ENCODE measurements at places on chromosomes 16 and 17. TPM values are rescaled to one million over a fixed set of nuclear protein-coding genes. Genes with fewer than 3 reads are reported as not detected.

GRCh38 chr16:67336648-67337047 is 10.0 kb downstream of the LRRC36 start:
- DNase-seq: no peak

DNA sequence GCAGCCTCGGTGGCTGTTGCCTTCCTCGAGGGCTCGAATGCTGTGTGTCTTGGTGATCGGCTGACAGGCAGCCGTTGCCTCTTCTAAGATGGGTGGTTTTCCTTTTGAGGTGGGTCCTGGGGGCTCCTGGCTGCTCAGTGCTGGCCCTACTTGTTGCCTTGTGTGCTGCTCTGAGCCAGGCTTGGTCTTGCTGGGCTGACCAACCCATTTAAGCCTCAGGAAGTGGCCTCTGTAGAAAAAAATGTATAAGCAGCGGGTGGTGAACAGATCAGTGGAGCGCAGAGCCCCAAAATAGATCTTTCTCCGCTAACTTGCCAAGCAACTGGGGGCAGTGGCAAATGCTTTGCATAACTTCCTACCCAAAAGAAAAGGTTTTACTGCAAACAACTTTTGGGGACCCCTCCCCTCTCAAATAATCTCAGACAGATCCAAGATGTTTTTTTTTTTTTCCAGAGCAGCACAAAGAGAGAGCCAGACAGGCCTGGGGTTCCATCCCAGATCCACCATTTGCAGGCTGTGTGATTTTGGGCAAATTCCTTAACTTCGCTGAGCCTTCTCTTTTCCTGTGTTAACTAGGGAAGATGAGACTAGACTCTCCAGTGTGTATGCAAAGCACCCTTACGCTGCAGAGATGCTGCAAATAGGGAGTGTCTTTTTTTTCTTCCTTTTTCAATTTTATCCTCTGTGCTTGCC is 42.5 kb downstream of the PLCG2 start:
- DNase-seq: no peak

DNA sequence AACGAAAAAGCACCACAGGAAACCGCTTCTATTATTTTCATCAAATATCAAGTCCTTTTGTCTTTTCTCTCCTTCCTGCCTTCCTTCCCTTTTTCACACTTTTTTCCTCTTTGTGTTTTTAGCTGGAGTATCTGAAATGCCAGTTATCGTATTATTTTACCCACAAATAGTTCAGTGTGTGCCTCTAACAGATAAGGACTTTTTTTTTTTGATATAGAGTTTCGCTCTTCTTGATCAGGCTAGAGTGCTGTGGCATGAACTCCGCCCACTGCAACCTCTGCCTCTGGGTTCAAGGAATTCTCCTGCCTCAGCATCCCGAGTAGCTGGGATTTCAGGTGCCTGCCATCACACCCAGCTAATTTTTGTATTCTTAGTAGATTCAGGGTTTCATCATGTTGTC is 10.7 kb downstream of the DNAAF1 start:
- no peak for DNase-seq

GRCh38 chr16:17116595-17117322 is 354.0 kb downstream of the XYLT1 start:
- DNase-seq: no peak

DNA sequence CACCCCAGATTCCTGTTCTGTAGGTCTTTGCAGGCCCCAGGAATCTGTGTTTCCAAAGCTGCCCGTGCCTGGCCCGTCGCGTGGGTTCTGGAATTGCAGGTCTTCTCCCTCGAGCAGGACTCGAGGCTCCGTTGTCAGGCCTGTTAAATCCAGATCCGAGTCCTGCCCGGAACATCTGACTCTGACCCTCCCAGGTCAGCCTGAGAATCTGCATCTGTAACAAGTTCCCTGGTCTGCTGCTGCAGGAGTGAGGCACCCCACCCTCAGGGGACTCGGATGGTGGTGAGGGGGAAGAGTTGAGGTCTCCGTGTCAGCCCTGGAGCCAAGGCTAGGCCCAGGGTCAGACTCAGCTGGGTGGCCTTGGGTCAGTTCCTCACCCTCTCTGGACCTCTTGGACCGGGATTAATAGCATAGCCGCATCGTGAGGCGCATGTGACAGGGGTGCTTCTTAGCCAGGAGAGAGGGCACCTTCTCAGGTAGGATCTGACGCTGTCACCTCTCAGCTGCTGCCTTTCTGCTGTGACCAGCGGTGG is 8.8 kb downstream of the SPIRE2 start:
- no peak for DNase-seq

DNA sequence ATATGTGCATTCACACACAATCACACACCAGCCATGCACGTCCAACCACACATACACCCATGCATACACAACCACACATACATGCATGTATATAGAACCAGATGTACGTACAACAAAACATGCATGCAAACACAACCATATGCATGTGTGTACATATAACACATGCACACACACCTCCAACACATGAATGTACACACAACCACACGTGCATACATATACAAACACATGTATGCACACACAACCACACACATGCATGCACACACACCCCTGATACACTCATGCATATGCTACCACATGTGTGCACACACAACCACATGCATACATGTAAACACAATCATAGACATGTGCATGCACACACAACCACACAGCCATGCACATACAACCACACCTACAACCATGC is 52.0 kb upstream of the SDK2 start:
- DNase-seq: no peak

GRCh38 chr16:9138021-9138680 is 46.7 kb downstream of the HAPSTR1 start:
- DNase-seq: no peak

CIAPIN1 gene
- 20.1 TPM for polyA plus RNA-seq

CCDC78 gene
- polyA plus RNA-seq: 0.77 TPM

Data from heart right ventricle (tissue), 16 donors.